ENCODE measurements at places on chromosomes 3 and 15.

DNA sequence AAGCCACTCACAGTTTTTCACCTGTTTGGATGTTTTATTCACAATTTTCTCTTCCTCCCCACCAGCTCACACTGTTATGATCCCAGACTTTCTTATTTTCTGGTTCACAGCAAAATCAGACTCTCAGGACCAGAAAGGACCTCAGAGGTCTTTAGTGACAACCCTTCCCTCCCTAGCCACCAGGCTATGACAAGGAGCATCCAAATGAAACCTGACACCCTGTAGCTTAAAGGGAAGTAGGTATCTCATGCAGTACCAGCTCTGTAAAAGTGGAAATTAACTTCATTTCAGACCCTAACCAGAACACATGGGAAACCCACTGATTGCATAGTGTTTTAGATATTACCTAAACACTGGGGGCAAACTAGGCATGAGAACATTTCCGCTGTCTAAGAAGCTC, 45.3 kb downstream of the ATP13A5 start:
- DNase-seq: no peak

DNA sequence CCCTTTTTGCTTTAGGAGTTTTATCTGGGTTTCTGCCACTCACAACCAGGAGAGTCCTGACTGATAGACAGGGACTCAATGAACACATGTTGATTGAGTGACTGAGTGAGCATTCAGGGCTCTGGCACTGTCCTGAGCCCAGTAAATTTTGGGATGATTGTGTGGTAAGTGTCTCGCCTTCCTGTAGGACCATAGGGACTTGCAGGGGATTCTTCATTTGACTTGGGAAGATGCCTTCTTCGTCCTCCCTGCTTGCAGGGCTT, 22.3 kb upstream of the FLNB start:
- no peak for DNase-seq

DNA sequence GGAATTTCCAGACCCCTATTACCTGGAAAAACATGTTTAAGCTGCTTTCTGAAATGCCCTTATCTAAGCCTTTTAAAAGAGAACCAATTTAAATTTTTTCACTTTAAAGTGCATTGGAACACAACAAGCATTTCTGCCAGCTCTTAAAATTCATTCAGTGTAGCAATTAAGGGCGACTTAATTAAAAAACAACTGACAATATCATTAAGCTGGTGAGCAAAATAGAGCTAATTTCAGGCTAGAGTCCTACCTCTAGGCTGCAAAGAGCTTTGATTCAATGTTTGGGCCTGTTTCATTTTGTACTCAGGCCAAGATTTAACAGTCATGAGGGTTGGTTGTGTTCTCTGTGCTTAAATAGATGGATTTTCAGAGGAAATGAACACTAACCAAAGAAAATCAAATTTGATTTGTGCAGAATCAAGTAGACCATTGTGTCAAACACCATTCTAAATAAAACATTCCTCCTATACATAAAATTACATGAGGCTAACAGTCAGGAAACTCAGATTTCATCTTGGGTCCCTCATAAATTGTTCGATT, 114.6 kb downstream of the TMEM108 start:
- no peak for DNase-seq

DNA sequence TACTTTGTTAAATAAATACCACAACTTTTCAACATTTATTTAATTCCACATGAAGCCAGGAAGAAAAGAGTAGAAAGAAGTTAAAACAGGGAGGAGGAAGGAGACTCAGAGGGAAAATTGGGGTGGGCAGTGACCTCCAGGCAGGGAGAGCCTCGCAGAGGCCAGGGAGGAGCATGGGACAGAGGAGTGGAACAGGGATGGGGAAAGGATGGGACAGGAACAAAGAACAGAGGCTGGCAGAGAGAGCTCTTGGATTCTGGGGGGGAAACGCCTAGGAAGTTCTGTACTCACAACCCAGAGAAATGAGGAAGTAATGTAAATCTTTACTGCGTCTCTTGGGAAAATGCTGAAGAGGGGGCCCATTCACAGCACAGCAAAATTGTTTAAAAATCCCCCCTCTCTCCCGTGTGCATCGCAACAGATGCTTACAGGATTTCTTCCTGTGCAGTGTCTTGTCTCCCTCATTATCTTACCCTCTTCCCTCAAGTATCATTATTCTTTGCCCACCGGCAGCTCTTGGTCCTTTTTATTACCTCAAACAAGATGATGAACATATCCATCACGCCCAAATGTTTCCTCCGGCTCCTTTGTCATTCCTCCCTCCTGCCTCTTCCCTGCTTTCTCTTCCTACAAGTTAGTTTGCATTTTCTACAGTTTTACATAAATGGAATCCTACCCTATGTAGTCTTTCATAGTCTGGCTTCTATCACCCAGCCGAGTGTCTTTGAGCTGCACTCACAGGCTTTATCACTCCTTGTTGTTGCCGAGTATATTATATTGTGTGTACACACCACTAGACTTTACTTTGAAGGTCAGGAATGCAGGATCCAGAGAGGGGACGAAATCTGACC, 65.5 kb downstream of the ARHGAP31 start:
- no peak for DNase-seq

GRCh38 chr3:180466401-180467011, 135.5 kb upstream of the TTC14 start:
- DNase-seq: no peak

GRCh38 chr3:20853890-20854289, 667.9 kb upstream of the SGO1 start:
- DNase-seq: no peak

GRCh38 chr15:50116477-50116876, 2.6 kb downstream of the ATP8B4 start:
- DNase-seq: no peak

DNA sequence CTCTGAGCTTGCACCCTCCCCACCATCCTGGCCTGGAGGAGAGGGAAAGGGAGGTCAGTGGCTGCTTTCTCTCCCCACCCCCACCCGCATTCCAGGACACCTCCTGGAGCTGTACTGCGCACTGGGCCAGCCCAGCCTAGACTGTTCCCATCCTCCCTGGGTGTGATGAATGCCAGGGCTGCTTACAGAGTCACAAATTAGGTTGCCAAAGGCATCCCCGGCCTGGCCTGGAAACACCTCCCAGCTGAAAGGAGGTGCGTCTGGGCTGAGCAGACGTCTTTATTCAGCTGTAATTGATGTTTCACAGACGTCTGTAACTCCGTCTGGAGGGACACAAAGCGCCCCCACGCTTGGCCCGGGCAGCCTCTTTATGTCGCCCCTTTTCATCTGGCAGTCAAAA, 47.6 kb downstream of the RHCG start:
- no peak for DNase-seq

DNA sequence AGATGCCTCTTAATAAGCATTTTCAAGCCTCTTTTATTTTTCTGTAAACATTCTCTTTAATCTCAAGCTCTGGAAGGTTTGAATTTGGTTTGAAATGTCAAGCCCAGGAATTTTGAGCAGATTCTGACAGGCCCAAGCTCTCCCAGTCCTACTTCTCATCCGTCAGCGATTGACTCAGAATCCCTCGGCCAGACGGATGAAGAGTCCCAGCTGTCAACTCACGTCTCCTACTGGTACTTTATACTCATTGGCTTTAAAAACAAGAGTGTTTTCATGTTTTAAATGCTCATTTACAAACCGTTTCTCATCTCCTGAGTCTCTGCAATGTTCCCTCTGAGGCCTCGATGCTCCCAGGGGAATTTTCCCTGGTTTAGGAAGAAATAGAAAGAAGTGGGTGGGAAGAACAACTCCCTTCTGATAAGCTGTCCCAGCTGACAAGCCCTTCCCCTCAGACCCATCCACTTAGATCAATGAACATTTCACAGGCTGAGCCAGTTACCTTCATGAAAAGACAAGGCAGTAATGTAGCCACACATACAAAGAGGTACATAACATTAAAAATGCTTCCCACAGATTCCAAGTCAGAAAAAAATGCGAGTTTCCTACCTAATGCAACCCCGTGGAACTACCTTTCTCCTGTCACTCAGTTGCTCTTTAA, 478.2 kb upstream of the DPH6 start:
- DNase-seq: no peak

- no peak for DNase-seq
Observed at GRCh38 chr3:5754602-5755001, 567.1 kb downstream of the EDEM1 start.

DNA sequence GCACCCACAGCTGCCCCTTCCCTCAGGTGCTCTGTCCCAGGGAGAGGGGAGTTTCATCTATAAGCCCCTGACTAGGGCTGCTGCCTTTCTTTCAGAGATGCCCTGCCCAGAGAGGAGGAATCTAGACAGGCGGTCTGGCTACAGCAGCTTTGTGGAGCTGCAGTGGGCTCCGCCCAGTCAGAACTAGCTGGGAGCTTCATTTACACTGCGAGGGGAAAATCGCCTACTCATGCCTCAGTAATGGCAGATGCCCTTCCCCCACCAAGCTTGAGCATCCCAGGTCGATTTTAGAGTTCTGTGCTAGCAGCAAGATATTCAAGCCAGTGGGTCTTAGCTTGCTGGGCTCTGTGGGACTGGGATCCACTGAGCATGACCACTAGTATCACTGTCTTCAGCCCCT, 181.2 kb upstream of the RARB start:
- no peak for DNase-seq

- no peak for DNase-seq
Observed at GRCh38 chr3:171199473-171199829, 172.9 kb upstream of the SLC2A2 start.

DNA sequence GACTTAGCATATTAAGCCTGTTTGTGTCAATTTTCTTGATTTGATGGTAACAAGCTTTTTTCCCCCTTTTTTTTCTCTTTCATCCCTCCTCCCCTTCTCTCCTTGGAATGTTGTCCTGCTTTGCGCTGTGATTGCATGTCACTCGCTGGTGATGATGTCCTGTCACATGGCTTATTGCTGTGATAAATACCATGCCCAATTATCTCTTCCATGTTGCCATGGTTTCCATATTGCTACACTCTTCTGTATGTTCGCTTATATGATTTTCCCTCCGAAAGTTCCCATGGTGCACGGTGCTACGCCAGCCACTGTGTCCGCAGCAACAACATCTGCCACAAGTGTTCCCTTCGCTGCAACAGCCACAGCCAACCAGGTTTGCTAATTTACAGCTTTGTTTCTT, 187.3 kb downstream of the MBNL1 start:
- no peak for DNase-seq

- DNase-seq: no peak
Observed at GRCh38 chr3:167852216-167852615, 116.7 kb downstream of the SERPINI1 start.

DNA sequence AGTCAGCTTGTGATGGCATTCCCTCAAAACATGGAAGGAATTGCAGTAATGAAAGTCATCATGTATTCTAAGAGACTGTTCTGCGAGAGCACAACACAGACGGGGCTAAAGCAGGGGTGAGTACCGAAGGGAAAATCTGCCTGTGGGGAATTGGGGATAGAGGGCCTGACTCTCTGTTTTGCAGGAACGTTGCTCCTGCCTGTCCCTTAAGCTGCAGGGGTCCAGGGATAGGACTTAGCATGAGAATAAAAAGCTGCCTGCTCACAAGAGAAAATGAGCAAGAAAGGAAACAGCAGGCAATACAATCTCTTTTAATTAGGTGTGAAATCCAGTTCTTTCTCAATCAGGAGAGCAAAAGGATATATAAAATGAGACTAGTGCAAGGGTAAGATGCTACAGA, 62.2 kb downstream of the TIGIT start:
- no peak for DNase-seq

- DNase-seq: no peak
Observed at GRCh38 chr3:54008744-54009143, 113.6 kb upstream of the CACNA2D3 start.

- no peak for DNase-seq
Observed at GRCh38 chr3:55675478-55675877, 188.4 kb upstream of the WNT5A start.

DNA sequence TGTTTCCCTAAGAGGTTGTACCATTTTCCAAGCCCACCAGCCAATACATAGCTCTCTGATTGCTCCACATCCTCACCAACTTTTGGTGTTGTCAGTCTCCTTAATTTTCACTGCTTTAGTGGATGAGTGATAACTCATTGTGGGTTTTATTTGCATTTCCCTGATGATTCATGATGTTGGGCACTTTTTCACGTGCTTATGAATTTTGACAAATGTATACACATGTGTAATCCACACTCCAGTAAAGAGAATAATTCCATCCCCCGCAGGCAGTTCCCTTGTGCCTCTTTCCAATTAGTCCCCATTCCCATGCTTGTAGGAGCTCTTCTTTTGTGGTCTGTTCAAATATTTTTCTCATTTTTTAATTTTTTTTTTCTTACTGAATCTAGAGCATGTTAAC, 52.4 kb downstream of the ANP32A start:
- DNase-seq: no peak

GRCh38 chr3:43892526-43892925, 201.8 kb downstream of the ABHD5 start:
- DNase-seq: no peak

GRCh38 chr15:94353488-94353820, 122.1 kb downstream of the MCTP2 start:
- DNase-seq: no peak

DNA sequence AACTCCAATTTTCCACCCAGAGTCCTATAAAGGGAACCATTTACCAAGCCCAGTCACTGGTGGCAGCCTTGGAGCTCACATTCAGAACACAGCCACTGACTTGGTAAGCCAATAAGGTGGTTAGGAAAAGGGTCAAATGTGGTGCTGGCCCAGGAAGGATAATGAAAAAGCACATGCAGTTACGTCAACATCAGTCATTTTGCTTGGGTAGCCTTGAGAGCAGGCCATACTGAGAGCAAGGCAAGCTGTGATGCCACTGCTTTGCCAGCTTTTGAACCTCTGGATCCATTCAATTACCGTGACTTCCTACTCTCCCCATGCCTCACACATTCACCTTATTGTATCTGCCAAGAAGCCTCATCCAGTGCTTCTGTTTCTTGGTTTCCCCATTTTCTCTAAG, 253.6 kb downstream of the OPA1 start:
- DNase-seq: no peak

- DNase-seq: no peak
Observed at GRCh38 chr15:64213646-64214045, 50.8 kb upstream of the PPIB start.

GRCh38 chr3:32288819-32289218, 50.3 kb downstream of the CMTM8 start:
- no peak for DNase-seq

- no peak for DNase-seq
Observed at GRCh38 chr15:67185051-67185450, 69.4 kb downstream of the AAGAB start.

DNA sequence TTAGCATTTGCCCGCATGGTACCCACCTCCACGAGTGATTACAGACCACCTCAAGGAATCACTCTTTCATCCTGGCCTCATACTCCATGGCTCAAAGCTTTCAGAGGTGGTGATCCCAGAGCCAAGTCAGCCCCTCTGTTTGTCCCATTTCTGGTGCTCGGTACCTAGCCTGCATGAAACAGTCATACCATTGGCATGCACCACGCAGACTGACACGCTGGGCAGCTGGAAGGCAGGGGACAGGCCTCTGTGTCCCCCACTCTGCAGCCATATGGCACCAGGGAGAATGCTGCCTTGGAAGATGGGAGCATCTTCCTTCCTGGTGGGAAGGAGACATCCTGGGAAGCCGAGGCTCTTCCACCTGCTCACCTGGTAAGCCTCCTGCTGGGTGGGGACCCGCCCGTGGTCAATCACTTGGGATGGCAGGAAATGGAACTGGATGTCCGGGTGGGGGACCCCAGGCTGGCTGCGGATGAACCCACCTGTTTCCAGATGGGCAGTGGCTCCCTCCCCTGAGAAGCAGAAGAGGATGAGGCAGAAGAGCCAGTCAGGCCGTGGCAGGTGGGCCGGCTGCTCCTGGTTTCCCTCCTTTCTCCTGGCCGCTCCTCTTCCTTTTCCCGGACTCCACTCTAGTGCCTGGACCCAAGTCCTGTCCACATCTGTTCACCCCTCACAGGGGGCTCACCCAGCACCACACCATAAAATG, 26.9 kb downstream of the CHDH start:
- DNase-seq: no peak

Measured in activated CD4-positive, alpha-beta T cell treated with anti-CD3 and anti-CD28 coated beads for 1 hour (primary cell).